ENCODE measurements at places on chromosomes 12 and 14.

DNA sequence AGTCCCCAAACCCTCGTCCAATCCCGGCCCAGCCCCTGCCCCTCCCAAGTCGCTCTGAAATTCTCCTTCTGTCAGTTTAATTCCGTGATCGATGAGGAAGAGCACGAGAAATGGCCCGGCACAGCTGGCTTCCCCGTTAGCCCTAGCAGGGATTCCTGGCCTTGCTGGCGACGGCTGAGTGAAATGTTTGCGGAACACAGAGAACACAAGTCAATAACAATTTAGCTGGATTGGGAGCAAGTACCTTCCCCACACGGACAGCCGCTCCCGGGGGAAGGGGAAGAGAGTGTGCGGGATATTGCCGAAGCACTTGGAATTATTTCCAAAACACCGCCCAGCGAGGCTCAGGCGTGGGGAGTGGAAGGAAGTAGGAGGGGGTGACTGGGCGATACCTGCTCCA, 134.6 kb downstream of the RBM19 start:
- DNase-seq = no peak

GRCh38 chr14:92690171-92691011, 58.0 kb downstream of the LGMN start:
- DNase-seq = no peak

- no peak for DNase-seq
Observed at GRCh38 chr14:103923863-103924262, 4.4 kb upstream of the TDRD9 start.

- no peak for DNase-seq
Observed at GRCh38 chr12:47802312-47802711, 17.4 kb downstream of the HDAC7 start.

DNA sequence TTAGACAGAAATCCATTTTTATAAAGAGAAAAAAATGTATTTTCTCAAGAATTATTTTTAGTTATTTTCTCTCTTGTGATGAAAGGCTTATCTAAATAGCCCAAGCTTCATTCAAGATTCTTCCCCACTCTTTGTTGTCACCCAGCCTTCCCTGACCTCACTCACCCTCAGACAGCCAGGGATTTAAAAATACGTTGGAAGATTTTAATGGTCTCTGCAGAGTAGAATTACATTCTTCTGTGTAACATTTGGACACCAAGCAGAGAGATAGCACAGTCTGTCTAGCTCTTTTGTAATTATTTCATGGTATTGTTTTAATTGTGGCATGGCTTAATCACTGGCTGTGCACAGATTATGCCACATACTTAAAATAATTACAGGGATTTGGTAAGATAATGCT, 130.3 kb downstream of the IGF1 start:
- no peak for DNase-seq

- DNase-seq = no peak
Observed at GRCh38 chr12:65608319-65608916, 215.9 kb upstream of the HMGA2 start.

DNA sequence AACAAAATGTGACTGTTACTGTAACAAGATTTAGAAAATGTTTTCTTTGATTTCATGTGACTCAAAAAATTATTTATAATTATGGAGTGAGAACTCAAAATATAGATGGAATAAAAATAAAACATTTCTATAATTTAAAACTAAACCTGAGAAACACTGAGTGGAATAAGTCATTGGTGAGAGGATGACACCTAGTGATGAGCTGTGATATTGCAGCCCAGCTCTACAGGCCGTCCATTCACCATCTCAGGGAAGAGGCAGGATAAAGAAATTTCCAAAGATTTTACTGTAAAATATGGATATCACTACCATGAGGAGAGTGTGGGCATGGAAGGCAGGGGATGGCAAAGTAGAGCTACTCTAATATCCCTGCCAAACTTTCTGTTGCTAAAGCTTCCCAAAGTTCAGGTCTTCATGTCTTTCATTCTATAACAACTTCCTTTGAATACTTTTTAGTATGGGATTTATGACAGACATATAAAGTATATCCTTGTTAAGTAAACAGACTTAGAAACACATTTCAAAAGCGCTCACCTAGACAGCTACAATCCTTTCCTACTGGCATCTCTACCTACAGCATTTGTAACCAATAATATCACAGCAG, 308.0 kb downstream of the ITPR2 start:
- DNase-seq = no peak

DNA sequence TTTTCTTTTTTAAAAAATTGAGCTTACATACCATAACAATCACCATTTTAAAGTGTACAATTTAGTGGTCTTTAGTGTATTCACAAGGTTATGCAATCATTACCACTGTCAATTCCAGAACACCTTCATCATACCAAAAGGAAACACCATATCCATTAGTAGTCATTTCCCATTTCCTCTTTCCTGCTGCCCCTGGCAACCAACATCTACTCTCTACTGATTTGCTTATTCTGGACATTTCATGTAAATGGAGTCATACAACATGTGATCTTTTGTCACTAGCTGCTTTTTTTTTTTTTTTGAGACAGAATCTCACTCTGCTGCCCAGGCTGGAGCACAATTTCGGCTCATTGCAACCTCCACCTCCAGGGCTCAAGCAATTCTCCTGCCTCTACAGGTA, 66.8 kb upstream of the CFL2 start:
- DNase-seq = no peak

GRCh38 chr14:102525929-102526497, 16.4 kb upstream of the ANKRD9 start:
- DNase-seq = no peak

DNA sequence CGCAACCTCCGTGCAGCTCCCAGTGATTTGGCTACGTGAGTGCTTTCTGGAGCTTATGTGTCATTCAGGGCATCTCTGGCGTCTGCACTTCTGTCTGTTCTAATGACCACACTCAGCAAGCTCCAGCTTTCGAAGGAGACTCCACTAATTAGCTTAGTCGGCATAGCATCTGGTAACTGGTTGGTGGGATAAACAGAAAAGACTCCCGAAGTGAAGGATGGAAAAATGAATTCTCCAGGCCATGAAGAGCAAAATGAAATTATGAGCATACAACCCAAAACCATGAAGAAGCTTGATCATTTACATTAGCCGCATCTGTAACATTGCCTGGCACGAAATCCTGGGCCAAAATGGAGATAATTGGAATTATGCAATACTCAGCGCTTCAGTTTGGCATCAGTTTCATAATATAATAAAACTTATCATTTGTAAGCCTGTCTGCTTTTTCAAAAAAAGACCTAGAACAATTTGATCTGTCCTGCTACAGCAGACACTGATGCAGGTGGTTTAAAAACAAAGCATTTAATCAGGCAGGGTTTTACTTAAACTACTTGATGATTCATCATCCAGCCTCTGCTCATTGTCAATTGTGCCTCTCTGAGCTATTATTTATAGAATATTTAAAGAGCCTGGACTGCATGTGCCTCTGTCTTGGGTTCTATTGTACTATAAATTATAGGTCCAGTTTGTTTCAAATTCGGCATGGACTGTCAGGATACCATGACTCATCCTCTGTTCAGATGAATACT, 87.4 kb downstream of the SYT1 start:
- DNase-seq = no peak

- DNase-seq = no peak
Observed at GRCh38 chr12:45986641-45987339, 3.6 kb downstream of the SCAF11 start.

Measured in T-helper 1 cell (primary cell).